ENCODE measurements at places on chromosomes 16 and 17.

GRCh38 chr17:44307387-44308186 lies 814 bp upstream of the RUNDC3A start:
- DNase-seq = no peak

GRCh38 chr17:62870030-62870541 lies 62.0 kb upstream of the MARCHF10 start:
- DNase-seq = no peak

DNA sequence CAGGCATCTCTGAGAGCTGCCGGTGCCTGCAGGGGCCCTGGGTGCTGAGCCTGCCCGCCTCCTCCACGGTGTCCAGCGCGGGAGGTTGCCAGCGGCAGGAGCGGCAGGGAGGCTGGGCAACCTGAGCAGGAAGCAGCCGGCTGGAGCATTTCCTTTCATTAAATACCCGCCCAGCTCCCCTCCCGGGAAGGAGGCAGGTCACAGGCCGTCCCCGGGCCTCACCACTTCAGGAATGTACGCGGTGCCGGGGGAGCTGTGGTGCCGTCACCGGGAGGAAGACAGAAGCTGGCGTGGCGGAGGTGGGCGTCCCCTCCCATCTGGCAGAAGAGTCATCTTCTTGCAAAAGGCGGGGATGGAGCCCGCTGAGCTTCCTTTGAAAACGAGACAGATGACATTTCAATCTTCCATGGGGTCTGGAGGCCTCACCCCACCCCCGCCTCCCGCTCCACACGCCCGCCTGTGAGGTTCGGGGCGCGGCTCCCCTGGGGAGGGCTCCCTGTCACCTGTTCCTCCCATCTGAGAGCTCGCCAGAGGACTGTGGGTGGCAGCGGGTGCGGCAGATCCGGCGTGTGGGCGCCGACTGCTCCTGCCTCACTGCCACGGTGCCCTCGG lies 16.0 kb downstream of the SOX8 start:
- peak; percentile 27 for DNase-seq

- DNase-seq = no peak
Measured at GRCh38 chr16:74651841-74652240, 14.8 kb downstream of the RFWD3 start.

DNA sequence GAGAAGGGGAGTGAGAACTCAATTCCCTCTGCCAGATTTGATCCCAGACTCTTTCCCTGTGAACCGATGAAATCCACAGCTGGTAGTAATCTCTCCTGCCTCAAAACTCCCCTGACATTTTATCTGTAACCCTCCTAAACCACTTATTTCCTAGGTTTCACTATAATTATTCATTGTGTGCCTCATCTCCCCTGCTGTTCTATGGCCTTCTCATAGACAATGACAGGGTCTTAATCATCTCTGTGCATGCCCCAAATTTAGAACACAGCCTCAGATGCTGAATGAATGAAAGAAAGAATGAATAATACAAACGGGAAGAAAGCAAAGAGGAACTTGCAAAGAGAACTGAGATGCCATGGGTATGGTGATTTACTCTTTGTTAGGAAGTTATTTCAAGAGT lies 451.1 kb downstream of the HS3ST3B1 start:
- no peak for DNase-seq

GRCh38 chr16:11602321-11602720 lies 15.6 kb upstream of the LITAF start:
- no peak for DNase-seq

- DNase-seq = no peak
Measured at GRCh38 chr16:57091975-57092785, at the start of gene CPNE2. Gene CPNE2 (plus strand): TSS chr16:57092583. CDS start chr16:57110743, 18,160 bp downstream.

GRCh38 chr16:10729104-10730048 lies 14.3 kb upstream of the NUBP1 start:
- DNase-seq = no peak

DNA sequence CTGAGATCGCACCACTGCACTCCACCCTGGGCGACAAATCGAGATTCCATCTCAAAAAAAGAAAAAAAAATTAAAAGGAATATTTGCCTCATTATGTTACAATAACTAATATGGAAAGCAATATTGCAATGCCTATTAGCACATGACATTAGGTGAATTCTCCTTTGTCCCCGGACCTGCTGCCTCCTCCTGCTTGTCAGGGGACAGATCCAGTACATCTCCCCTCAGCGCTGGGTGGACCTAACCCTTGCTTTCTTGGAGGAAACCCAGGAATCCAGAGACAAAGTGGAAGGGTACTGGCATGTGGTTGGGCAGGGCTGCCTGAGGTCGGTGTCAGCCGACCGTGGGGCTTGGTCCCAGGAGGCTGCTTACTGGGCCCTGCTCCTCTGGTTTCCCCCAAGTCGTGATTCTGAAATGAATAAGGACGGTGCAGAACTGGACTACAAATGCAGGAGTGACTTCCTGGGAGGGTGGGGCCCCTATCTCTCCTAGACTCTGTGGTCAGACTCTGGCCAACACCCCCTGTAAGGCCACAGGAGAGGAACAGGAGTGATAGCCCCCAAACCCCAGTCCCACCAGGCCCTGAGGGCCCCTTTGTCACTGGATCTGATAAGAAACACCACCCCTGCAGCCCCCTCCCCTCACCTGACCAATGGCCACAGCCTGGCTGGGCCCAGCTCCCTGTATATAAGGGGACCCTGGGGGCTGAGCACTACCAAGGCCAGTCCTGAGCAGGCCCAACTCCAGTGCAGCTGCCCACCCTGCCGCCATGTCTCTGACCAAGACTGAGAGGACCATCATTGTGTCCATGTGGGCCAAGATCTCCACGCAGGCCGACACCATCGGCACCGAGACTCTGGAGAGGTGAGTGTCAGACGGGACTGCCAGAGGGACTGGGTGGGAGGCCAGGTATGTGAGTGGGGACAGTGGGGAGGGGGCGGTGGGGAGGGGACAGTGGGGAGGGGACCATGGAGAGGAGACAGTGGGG lies at the start of gene HBZ:
HBZ (plus strand) TSS at position 504 of the 988 bp plus-strand sequence; CDS start at position 770, 266 bp downstream.
- DNase-seq = no peak

Measured in activated gamma-delta T cell treated with anti-CD3 and anti-CD28 coated beads, Interleukin-2, amount 50 U/mL, for 16 hours (primary cell).